DMS79 treated with DMSO at 0.1 percent for 48 hours (cell line): ENCODE measurements at places on chromosomes 1 and 21.

DNA sequence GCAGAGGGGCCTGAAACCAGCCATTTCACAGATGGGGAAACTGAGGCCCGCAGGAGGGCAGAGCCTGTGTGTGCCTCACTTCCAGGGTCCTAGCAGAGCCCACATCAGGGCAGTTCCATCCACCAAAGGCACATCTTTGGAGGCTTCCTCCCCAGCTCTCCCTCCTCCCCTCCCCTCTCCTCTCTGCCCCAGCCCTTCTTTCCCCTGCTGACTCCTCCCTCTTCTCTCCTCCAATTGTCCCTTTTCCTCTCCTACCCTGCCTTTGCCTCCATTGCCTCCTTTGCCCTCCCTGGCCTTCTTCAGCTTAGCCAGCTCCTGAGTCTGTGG, 56.6 kb downstream of the TMEM53 start:
- no peak for DNase-seq

DNA sequence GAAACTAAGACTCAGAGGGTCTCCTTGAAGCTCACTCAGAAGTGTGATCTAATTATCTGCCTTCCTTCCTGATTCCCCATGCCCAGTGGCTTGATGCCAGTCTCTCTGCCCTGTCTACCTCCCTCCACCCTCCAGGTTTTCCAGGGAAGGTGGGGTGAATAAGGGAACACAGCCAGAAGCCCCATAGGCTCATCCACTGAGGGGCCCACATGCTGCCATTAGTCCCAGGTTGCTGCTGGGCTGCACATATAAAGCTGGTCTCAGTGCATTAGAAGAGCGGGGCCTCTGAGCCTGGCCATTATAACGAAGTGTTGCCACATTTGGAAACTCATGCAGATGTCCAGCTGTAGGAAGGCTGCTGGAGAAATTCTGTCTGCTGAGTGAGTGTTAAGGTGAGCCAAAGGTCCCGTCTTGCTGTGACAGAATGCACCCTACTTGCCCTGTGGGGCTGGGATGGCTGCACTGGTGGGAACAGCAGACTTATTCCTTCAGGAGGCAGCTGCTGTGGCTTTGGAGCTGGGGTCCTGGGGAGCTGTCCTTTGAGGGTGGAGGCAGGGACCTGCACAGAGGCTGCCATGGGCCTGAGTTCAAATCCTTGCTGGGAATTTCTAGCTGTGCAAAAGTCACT, 2.9 kb downstream of the ADORA1 start:
- DNase-seq = no peak

DNA sequence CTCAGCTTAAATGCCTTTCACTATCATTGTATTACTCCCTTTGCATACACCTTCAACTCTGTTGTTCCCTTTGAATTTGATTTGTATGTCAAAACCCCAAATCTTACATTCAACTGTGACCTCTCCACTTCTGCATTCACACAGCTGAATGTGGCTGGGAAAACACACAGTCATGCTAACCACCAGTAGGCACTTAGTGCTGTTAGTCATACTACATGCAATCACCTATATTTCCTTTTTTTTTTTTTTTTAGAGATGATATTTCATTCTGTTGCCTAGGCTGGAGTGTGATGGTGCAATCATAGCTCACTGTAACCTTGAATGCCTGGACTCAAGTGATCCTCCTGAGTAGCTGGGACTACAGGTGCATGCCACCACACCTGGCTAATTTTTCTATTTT, 16.2 kb downstream of the BTBD8 start:
- DNase-seq = no peak

DNA sequence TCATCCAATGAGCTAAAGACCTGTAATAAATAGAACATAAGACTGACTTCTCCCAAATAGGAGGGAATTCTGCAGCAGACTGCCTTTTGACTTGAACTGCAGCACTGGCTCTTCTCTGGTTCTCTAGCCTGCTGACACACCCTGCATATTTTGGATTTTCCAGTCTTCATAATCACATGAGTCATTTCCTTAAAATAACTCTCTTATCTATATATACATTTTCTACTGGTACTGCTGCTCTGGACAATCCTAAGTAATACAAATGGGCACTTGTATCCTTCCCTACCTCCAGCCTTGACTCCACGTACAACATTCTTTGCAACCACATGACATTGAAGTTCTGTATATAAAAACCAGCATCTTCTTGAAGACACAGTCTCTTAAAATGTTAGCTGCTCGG, 429.4 kb upstream of the TMPRSS15 start:
- no peak for DNase-seq

DNA sequence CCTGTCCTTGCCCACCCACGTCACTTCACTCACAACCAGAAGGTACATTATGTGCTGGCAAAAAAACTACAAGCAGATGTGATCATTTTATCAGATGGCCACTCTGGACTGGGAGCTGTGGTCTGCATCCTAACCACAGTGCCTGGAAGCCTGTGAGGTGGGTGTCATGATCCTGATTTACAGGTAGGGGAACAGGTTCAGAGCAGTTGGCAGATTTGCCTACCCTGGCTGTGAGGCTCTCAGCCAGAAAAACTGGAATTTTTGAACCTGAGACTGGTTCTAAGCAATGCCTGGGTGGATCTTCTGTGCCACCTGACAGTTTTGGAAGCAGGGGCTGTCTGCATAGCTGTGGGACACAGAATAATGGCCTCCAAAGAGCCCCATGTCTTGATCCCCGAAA, 150.8 kb downstream of the SYF2 start:
- DNase-seq = no peak

DNA sequence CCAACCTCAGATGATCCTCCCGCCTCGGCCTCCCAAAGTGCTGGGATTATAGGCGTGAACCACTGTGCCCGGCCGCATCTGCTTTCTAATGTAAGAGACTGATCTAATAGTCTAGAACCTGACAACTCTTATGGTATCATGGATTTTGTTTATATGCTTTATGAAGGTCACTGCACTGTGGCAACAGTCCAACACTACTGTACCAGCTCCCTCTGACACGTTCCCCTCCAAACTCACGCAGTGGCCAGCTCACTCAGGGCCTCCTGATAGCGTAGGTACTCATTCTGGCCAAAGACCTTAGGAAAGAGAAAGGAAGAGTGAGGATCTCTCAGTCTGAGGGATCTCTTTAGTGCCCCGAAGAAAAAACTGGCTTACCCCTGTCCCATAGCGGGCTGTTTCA, 6.0 kb upstream of the CFAP141 start:
- no peak for DNase-seq

DNA sequence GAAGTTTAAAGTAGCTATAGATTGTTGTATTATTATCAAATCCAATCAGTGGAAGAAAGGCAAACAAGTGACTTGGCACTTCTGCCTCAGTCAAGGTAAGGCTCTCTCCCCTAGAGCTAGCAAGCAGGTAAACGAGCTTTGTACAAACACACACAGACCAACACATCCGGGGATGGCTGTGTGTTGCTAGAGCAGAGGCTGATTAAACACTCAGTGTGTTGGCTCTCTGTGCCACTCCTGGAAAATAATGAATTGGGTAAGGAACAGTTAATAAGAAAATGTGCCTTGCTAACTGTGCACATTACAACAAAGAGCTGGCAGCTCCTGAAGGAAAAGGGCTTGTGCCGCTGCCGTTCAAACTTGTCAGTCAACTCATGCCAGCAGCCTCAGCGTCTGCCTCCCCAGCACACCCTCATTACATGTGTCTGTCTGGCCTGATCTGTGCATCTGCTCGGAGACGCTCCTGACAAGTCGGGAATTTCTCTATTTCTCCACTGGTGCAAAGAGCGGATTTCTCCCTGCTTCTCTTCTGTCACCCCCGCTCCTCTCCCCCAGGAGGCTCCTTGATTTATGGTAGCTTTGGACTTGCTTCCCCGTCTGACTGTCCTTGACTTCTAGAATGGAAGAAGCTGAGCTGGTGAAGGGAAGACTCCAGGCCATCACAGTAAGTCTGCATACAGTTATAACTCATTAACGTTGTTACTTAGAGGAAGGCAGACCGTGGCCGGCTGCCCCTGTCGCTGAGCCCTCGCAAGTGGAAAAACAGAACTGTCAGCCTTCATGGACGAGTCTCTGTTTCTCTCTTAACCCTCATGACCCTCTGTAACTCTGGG, at the start of gene PALMD:
TSS of gene PALMD (plus strand) at position 415 of the 833 bp plus-strand sequence. CDS start at position 620, 205 bp downstream.
- DNase-seq = peak; percentile 75

- no peak for DNase-seq
Observed at GRCh38 chr1:65845535-65846060, 52.9 kb downstream of the PDE4B start.
